Right renal pelvis (tissue), 4 donors: ENCODE measurements at places on chromosomes 7 and 10. TPM values are rescaled to one million over a fixed set of nuclear protein-coding genes. Genes with fewer than 3 reads are reported as not detected.

Gene RAB19
- polyA plus RNA-seq, result 1.8 TPM

Gene EMX2
- 163 TPM for polyA plus RNA-seq

Gene TMEM176A
- 91.3 TPM for polyA plus RNA-seq

- DNase-seq, result no peak
These were observed 24.5 kb upstream of the KLF14 start for GRCh38 chr7:130758429-130759056.

DNA sequence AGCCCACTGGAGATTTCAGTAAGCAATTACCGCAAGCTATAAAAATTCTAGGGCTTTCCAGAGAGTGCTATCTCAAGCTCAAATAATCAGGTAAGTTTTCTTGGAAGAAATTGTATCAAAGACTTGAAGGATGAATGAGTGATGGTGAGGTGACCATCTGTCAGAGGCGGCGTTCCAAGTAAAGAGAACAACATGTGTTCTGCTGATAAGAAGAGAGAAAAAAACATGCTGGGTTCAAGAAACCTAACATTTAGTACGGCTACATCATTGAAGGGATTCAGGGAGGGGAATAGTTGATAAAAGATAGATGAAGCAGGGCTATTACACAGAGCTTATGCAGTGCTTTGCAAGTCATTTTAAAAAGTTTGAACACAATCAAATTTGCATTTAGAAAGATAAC, 100.7 kb downstream of the GNAI1 start:
- no peak for DNase-seq

- DNase-seq, result no peak
These were observed at the start of gene UCMA for GRCh38 chr10:13234172-13234571. Gene UCMA (minus strand): TSS chr10:13234374. CDS start chr10:13234258, 116 bp downstream.
